ENCODE measurements at places on chromosomes 1 and 21.

- no peak for DNase-seq
These were observed 246.3 kb downstream of the SIPA1L2 start for GRCh38 chr1:232383455-232384123.

DNA sequence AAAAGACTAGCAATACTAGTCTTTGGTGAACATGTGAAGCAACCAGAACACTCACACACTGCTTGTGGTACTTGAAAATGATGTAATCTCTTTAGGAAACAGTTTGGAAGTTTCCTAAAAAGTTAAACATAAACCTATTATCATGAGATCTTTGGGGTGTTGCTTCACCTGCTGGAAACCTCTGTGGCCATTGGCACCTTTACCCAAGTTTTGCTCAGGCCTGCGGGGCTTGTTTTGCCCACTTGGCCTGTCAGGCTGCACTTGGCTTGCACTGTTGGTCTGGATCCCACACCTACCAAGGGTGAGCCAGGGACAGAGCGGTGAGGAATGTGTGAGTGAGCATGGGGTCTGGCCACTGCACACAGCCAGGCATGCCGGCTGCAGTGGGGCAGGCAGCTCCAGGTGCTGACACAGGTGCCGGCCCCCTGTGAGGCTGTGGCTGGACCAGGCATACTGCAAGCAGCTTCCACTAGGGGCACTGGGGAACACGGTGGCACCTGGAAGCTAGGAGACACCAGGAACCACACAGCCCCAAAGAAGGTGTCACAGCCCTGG lies 14.4 kb upstream of the FNBP1L start:
- DNase-seq, result no peak

- DNase-seq, result no peak
These were observed 34.8 kb downstream of the WDR4 start for GRCh38 chr21:42844411-42845113.

DNA sequence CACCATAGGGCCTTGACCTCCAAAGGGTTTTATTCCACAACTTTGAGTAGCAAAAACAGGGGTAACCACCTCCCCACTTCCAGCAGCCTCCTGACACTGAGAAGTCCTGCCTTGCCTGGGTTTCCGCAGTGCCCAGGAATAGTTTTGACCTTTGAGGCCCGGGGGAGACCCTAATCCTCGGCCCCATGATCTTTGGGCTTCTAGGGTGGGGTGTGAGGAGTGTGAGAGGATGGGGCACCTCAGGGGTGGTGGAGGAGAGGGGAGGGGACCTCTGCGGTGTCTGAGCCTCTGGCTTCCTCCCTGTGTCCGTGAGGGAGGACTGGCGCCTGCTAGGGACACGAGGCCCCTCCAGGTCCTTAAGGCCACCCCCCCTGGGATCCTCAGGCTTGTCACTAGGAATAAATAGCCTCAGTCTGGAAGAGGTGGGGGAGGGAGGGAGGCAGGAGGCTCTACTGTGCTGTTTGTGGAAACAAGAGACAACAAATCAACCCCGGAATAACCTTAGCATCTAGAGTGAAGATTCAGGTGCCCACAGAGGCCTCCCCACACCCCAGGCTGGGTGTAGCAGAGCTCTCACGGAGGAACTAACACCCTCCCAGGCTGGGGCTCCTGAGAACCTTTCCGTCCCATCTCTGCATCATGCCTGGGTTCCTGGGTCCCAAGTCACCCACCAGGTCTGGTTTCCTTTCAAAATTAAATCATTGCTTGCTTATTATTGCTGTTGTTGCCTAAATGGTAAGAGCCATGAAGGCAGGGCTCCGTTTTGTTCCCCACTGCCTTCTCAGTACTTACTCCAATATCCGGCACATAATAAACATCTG lies 904 bp upstream of the FHL3 start:
- no peak for DNase-seq

- DNase-seq, result no peak
These were observed 6.6 kb upstream of the STUM start for GRCh38 chr1:226541631-226542622.

DNA sequence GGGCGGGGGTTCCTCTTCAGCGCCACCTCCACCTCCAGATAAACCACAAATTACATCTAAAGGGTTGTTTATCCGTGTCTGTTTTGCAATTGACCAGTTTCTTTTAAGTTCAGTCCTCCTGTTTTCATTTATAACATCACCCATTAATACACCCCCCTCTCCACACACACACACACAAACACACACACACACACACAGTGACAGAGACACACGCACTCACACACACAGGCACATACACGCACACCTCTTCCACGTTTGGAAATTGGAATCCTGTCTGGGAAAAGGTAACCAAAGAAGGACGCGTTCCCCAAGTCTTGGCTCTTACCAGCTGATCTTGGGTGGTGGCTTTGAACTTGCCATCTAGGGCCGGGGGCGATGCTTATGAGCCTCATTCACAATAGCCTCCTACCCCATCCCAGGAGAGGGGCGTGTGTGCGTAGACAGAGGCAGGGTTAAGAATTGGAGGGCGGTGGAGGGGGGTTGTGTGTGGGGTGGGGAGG lies 442 bp upstream of the CSMD2 start:
- no peak for DNase-seq

DNA sequence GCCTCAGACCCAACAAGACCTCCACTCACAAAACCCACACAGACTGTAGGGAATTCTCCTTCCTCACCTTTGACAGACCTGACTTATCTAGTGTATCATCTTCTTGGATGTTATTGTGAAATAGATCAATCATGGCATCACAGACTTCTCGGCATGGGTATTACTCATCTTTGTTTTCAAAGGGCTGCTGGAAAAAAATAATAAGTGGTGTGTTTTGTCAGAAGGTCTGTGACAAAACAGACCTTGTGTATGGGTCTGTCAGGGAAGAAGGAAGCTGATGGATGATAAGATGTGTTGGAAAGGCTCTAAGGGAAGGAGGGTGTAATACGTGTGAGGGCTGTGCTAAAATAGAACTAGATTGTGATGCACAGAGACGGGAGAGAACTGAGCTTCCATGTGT lies 13.9 kb upstream of the S100A7 start:
- no peak for DNase-seq

DNA sequence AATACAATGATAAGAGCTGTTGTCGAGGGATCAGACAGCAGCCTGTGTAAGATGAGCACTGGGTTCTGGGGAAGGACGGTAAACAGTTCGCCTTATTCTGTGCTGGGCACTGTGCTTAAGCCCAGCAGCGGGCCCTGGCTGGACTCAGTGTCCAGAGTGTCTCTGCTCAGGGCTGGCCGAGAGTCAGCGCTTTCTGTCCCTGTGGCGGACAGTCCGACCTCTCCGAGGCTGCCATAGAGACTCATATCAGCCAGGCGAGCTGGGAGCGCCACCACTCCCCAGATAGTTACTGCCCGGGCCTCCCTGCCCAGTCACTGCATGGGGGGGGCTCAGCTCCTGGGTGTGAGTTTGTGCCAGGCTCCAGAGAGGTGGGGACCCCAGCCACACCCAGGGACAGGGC lies 14.7 kb upstream of the NPHP4 start:
- DNase-seq, result no peak

DNA sequence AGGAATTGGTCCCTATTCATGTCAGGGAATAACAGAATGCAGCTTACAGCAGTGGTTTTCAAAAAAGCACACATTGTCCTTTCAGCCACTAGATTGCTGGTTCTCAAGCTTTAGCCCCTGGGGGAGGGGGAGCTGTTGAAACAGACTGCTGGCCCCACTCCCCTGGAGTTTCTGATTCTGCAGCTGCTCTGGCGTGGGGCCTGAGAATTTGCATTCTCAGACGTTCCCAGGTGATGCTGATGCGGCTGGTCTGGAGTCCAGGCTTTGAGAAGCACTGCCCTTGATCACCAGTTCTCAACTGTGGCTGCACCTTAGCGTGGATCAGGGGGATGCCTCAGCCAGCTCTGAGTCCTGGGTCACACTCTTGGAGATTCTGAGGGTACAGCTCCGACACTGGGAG lies 62.7 kb upstream of the LAPTM5 start:
- DNase-seq, result no peak

GRCh38 chr1:27658951-27659496 lies 13.0 kb downstream of the IFI6 start:
- peak; percentile 41 for DNase-seq

DNA sequence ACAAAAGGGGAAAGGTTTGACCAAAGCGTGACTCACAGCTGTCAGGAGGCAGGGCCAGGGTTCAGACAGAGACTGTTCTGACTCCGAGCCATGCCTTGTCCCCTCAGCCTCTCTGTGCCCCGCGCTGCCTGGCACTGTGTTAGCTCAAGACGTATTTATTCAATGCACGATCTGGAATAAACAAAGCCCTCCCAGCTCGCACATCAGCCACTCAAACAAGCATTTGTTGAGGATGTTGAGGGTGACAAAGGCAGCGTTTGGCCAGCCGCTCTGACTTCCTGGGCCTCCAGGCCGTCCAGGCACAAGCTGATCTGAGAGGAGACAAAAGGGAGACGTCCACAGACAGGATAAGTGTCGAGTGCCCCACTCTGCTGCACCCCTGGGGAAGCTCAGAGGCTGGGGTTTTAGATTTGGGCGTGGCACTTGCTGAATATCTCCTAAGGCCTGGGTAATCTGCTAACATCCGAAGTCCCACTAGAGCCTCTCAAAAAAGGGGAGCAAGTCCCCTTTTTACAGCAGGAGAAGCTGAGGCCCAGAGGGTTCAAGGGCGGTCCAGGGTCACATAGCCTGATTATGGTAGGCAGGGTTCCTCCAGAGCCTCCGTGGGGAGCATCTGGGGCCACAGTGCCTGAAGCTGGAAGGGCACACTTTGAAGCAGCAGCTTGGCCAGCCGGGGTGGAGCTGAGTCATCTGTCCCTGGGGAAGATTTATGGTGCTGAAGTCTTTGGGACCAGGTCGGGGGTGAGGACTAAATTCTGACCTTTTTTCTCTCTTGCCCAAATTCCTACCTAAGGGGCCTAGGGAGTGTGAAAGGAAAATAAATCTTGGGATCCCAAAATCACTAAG lies 95.9 kb downstream of the SPSB1 start:
- DNase-seq, result no peak

- DNase-seq, result no peak
These were observed 44.5 kb downstream of the DDR2 start for GRCh38 chr1:162676750-162677149.

DNA sequence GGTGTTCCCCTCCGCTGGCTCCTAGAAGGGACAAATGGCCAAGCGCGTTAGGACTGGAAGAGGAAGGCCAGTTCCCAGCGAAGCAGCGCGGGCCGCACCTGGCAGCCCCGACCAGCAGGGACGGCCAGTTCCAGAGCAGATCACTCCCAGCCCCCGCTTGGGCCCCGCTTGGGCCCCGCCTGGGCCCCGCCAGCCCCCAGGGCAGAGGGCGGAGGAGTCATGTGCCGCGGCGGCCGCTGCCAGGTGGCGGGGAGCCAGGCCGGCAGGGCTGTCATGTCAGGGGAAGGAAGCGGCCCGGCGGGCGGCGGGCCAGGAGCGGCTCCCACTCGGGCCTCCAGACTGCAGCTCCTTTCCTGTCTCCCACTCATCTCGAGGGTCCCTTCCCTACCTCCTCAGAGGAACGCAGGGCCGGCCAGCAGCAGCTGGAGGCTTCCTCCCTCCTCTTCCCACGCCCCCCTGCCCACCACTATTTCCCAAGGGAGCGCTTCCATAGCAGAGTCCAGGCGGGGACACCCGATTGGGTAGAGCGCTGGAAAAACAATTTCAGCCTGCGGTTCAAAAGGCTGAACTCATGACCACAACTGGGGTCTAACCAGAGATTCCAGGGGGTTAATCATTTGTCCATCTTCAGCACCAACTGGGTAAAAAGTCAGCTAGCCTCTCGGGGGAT lies 16.5 kb downstream of the ZNF697 start:
- DNase-seq, result no peak

DNA sequence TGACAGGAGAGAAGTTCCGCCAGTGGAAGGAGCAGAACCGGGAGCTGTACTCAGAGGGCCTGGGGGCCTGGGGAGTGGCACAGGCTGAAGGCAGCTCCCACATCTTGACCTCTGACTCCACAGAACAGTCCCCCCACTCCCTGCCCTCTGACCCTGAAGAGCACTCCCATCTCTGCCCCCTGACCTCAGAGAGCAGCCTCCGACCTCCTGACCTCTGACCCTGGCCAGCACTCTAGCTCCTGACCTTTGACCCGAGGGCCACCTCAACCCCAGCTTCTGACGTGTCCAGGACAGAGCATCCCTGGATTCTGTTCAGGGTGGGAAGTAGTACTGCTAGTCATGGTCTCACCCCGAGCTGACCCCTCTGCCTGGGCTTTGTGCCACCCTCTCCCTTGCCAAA lies 1.1 kb upstream of the CATSPER4 start:
- no peak for DNase-seq

DNA sequence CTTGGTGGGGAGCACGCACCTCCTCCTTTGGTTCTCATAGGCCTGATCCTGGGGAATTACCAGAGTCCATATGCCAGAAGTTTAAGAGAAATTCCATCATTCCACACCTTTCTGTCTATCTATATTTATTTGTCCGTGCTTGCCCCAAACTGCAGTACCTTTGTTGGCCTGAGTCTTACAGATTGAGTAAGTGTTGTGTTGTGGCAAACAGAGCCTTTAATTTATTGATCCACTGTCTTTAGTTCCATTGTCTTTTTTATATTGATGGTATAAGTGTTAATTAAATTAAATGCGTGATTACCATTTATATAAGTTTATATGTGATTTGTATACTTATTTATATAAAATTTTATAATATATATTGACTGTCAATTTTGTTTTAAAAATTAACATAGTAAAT lies 4.9 kb downstream of the SH3BGR start:
- DNase-seq, result no peak

DNA sequence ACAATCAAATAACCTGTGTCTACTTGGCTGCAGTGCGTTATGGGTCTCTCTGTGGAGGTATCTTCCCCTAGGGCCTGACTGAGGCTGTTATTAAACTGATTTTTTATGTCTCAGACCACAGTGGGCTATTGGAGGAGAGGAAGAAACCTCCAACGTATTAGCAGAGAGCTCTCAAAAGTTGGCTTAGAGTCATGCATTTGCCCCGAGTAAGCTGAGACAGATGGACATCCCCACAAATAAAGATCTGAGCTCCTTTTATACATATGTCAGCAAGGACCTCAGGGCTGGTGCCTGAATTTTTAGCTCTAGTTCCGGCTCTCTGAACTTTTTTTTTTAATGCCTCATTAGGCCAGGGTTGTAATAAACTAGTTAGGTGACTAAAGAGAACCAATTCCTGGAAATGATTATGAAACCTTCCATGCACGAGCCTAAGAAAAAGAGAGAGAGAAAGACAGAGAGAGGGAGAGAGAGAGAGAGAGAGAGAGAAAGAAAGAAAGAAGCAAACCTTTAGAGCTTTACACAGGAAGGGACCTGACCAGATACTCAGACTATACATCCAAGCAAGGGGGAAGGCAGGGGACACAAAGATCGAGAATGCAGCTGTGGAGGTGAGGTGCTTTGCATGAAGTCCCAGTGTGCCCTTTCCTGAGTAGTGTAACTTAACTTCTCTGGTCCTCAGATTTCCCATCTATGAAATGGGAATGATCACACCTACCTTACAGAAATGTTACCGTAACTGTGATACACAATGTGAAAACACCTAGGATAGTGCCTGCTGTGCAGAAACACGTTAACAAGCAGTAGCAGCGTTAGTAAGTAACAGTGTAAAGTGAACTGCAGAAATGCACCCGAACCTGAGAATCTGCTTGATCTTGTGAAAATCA lies 8.4 kb upstream of the PIGR start:
- no peak for DNase-seq

GRCh38 chr1:33332357-33332789 lies 11.5 kb upstream of the A3GALT2 start:
- no peak for DNase-seq

Measured in germinal center (tissue), 1 donor.